EL (cell line): ENCODE measurements at places on chromosomes 3 and 15.
A peak's percentile ranks its signal among the peaks of the same experiment; 100 is the strongest.

GRCh38 chr3:184352149-184352785 lies 9.1 kb downstream of the CLCN2 start:
- no peak for DNase-seq

GRCh38 chr3:182895513-182896112 lies 84.7 kb downstream of the DCUN1D1 start:
- no peak for DNase-seq

- DNase-seq = no peak
Measured at GRCh38 chr3:133674290-133674919, 12.7 kb upstream of the TOPBP1 start.

- no peak for DNase-seq
Measured at GRCh38 chr3:52693071-52693470, 7.2 kb downstream of the GNL3 start.

DNA sequence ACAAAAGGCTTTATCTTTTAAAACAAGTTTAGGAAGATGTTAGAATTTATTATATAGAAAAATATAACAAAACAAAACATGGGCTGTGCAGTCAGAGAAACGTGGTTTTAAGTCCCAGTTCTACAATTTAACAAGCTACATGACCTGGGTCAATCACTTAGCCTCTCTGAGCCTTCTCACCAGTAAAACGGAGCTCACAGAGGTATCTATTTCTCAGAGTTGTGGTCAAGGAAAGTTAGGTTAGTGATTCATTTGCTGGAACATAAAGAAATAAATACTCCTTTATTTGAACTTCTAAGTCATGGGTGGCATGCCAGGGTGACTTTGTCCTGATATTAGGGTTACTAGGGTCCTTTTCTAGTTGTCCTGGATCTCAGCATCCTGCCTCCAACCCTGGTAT lies 10.8 kb upstream of the CCDC174 start:
- DNase-seq = no peak

DNA sequence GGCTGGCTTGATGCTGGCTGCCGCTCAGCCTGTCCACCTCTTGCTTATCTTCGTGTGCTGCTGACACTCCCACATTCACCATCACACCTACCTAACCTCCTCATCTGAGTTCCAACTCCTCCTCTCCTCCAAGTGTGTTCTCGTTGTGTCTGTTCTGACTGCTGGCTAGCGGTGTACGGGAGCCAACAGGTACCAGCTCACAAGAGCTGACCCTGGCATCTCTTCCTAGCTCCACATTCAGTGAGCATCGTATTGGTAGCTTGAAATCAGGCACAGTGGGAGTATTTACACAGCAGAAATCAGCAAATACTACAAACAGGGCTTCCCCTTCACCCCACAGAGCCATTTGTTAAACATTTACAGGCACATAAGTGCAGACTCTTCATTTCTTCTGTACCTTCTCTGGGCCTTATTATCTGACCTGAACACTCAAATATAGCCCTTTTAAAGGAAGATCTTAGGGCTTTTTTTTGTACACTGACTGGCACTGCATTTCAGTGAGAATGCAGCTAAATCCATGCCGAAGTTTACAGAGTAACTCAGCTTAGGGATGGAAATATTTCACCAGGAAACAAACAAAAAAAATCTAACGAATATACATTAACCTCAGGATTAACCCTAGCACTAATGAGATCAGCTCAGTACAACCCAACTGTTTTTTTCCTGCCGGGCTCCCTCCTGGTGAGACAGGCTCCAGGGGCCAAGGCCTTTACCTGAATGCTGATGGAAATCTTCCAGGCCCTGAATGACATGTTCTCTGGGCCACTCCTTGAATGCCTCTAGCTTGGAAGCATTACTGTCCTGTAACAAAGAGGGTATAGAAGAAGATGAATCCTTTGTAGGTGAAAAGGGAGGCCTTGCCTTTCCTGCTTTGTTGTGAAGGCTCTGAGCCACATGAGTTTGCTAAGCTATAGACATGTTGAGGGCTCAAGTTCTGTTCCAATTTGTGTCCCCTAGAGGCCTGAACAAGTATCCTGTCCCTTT lies 150.5 kb upstream of the LPP start:
- DNase-seq = no peak

DNA sequence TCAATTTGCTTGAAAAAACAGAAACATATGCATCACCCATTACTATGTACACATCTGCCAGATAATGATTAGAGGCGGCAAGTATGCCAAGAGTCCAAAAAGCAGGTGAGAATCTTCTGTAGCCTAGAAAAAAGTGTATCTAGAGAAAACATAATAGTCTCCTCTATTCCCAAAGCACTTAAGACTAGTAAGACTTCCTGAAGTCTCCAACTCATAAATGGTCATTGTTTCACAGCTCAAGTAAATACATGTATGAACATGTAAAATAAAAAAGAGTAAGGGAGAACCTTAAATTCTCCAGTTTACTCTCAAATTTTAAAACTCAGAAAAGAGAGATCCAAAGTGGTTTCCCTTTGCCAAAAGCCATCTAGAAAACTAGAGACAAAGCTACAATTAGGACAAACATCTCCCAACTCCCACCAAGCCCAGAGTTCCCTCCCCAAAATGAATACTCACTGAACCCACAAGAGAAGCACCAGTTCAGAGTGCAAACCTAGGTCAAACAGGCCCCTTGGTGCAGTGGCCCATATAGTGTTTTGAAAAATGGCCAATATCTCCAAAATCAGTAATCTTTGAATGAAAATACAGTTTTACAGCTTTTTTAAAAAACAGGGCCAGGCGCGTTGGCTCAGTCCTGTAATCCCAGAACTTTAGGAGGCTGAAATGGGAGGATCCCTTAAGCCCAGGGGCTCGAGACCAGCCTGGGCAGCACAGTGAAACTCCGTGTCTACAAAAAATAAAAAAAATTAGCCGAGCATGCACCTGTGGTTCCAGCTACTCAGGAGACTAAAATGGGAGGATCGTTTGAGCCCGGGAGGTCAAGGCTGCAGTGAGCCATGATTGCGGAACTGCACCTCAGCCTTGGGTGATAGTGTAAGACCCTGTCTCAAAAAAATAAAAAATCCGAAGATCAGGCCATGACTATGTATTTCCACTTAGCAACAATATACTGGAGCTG lies 11.0 kb upstream of the MAP4 start:
- no peak for DNase-seq

DNA sequence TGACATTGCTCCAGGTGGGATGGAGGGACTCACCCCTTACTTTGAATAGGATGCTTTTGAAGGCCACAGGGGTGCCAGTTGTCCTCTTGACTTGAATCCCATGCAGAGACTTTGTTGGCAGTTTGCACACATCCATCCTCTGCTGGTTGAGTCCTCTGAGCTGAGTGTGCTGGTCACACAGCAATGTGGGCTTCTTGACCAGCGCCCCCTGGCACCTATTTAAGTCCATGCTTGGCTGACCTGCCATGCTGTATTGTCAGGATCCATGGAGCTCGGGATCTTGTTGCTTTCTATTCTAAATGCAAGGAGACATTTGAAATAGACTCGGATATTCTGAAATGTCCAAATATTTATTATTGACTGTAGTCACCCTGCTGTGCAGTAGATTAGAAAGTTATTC lies 19.8 kb downstream of the RAB7A start:
- no peak for DNase-seq

DNA sequence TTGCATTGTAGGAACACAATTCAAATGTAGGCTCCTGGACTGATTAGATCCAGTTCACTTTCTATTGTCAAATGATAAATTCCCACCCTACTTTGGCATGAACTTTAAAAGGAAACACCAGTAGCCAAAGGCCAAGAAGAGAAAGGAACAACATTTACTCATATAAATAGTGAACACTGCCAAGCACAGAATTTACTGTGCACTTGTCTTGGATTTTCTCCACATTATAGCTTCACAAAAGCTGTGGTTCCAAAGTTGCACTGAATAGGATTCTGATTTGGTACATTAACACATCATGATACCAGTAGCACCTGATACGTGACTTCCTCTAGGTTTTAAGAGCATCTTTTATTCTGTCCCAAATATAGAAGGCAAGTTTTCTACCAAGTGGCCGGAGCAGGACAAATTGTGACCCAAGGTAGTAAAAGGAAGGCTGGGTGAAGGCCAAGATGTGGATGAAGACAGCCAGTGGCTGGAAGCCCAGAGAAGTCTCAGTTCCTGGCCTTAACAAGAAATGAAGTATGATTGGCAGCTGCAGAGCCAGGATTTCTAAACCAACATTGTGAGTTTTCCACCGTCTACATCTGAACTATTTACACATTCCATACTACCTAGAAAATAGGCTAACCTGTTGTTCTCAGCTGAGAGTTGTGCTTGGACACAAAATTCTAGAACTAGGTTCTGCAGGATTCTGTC lies 206.7 kb downstream of the THRB start:
- no peak for DNase-seq

- no peak for DNase-seq
Measured at GRCh38 chr3:9914011-9914410, 2.9 kb upstream of the IL17RC start.

GRCh38 chr3:107068980-107069379 lies 308.3 kb upstream of the CCDC54 start:
- DNase-seq = peak; percentile 81

DNA sequence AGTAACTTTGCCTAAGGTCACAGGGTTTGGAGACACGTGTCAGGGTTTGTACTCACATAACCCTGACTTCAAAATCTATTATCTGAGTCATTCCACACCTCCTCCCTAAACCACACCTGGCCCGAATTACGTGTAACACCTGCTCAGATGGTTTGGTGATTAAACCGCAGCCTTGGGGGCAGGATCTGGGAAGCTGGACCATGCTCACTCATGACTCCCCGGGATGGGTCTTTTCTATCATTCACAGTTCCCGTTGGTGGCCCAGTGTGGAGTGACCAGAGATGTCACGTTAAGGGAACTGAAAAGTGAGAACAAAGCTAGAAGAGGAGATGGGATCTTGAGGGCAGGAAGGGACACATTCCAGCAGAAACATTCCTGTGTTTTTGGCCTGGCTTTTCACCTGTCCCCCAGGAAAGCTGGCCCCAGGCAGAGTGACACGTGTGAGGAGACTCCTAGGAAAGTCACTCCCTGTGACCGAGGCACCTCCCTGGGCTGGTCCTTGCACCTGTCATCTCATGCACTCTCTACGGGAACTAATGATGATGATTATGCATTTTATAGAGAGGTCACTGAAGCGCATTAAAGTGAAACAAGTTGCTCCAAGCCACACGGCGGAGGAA lies 75.4 kb upstream of the POMGNT2 start:
- no peak for DNase-seq

DNA sequence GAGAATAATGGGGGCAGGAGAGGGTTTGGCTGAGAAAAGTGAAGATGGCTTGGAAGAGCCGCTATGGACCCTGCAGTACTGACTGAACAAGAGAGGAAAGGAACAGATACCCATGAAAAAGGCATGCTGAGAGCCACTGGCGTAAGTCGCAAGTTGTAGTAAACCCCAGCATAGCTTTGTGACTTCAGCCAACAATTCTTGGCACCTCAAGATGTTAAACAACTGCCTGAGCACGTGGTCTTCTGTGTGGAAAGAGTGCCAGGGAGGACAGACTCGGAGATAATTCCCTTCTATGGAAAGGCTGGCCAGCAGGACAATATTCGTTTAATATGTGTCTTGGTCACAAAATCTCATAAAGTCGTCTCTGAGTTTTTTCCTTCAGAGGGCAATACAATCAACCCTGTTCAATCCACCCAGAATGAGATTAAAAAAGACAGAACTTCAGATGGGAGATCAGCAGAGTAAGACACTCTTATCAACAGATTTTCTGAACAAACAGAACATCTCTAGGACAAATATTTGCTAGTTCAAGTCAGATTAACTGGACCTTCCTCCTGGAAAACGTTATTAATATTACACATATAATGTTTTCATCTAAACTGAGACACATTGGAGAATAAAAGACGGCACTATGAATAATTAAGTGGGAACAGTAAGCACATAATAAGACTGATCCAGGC lies 49.2 kb downstream of the NEK10 start:
- no peak for DNase-seq

DNA sequence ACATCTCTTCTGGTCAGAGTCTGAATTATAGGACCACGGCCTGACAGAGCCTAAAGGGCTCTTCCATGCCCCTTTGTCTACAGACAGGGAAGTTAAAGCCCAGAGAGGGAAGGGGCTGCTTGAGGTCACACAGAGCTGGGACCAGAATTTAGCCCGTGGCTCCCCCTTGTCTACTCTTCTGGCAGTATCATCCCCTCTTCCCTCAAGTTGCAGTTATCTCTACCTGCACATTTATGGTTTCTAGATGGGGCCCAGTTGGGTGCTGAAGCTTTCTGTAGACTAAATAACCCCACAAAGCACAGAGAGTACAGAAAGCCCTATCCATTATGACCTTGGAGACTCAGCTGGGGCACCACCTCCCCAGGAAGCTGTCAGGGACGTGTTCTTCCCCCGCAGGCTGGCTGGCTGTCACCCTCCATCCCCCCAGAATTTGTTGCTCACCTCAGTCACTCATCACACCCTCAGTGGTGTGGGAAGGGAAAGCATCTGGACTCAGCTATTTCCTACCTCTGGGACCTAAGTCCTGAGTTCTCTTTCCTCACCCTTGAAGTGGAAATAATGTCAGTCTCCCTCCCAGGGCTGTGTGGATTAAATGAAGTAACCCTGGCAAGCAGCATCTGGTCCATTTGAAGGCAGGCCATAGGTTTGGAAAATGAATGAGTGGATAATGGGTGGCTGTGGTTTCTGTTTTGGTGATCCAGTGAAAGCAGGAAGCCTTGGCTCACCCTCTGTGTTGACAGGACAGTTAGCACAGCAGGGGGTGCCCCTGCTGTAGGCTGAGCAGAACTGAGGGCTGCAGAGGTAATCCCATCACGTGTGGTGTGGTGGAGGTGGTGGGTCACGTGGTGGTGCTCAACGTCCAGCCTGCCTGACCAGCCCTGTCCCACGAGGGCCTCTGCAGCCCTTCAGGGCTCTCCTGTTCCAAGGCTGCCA lies 16.3 kb downstream of the ACOX2 start:
- no peak for DNase-seq

- no peak for DNase-seq
Measured at GRCh38 chr3:15535732-15536131, 14.2 kb upstream of the COLQ start.

DNA sequence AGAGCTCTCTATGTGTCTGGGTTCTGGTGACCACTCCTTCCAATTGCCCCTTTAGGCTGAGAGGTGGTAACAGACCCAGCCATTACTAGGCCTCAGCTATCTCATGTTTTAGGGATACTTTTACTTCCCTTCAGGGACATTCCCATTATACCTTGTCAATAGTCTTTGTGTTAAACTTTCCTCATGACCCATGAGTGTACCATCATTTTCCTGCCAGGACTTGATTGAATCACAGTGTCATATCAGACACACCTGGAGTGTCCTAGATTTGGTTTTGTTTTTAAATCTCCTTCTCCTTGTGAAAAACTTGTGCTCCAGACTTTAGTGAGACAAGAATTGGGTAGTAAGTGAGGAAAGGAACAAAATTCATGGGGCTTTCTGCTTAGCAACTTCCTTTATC lies 136.6 kb downstream of the KCNAB1 start:
- no peak for DNase-seq

DNA sequence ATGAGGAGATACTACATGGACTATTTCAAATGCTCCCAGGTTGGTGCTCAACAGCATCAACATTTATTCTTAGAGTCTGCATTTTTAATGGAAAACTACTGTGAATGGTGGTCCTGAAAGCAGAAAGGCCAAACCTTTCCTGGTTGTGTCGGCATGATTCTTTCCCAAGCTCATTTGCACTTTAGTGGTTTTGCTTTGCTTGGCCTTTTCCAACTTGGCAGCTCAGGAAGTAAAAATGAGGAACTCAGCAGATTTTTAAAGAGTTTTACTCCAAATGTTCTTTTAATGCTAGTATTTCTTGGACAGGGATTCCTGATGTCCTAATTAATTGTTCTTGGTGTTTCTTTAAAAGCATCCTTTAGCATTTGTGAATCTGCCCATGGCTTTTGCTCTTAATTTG lies 197.4 kb downstream of the SLC9A9 start:
- no peak for DNase-seq
